ENCODE measurements at places on chromosomes 3 and 15. TPM values are rescaled to one million over a fixed set of nuclear protein-coding genes. Genes with fewer than 3 reads are reported as not detected.
A peak's percentile ranks its signal among the peaks of the same experiment; 100 is the strongest.

- H3K4me1 ChIP-seq: no peaks in the 10 kb centered on the region
- no peak for DNase-seq
Measured at GRCh38 chr15:98959640-98960007, 48.0 kb downstream of the PGPEP1L start.

DNA sequence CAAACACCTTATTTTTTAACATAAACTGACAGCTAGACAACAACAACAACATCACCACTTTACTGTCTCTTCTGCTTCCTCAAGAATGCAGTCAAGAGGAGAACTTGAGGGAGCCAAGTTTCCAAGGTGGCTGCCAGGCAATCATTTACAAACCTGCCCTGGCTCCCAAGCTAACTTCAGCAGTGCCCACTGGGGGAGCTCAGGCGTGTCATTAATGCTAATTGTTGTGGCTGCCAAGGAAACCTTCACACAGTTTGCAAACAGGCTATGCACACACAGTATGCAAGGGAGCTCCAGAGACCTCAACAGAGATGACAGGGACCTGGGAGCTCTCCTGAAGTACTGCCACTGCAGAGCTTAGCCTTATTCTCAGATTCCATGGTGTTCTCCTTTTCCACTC lies 2.1 kb downstream of the DZIP1L start:
- H3K27me3 ChIP-seq: no peaks in the 10 kb centered on the region
- DNase-seq: no peak
- H3K4me1 ChIP-seq: peaks cover 7% of the 10 kb centered on the region
- no peak overlapping the region for H3K27ac ChIP-seq
- no peaks in the 10 kb centered on the region for H3K36me3 ChIP-seq

DNA sequence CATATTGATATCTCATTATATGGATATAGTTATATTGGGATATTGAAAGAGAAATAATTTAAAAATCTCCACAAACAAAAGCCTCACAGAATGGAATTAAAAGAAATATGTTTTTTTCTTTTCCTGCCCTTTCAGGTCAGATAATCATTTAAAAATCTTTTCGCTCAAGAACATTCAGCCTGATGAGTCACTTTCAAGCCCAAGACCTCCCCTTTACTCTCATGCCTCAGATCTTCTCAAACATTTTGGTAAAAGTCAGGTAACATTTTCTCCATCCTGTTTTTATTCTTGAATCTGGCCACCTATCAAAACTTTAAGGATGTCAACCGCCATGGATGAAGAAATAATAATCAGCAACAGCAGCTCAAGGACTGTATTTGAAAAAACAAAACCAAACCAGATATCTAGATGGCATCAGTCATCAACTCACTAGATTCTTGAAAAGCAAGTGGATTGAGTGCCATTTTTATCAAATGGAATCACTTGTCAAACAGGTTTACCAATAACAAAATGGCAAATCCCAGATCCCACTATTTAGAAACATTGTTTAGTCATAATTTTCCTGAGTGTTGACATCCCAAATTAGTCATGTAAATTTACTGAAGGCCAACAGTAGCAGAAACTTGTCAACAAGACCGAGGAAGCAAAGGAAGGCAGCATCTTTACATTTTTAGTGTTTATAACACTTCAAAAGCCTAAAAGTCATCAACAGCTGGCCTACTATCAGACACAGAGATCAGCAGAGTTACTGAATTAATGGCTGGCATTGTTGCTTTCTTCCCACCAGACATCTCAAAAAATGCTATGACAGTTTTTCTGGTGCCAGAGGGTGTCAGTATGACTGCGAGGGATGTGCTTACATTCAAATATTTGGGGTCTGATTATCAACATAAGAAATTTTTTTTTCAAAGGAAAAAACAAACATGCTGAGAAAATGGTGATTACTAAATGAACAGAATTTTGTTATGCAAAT lies 444.7 kb downstream of the MAGI1 start:
- H3K36me3 ChIP-seq: no peaks in the 10 kb centered on the region
- no peak overlapping the region for H3K4me3 ChIP-seq
- H3K27ac ChIP-seq: no peak overlapping the region

- H3K27ac ChIP-seq: no peak overlapping the region
- no peaks in the 10 kb centered on the region for H3K4me1 ChIP-seq
- no peak overlapping the region for H3K4me3 ChIP-seq
- no peak for DNase-seq
Measured at GRCh38 chr3:25044762-25045710, 383.0 kb upstream of the RARB start.

GRCh38 chr3:12885583-12885930 lies 44.2 kb upstream of the RPL32 start:
- H3K27ac ChIP-seq: no peak overlapping the region
- H3K4me3 ChIP-seq: no peak overlapping the region
- no peak for DNase-seq
- H3K36me3 ChIP-seq: no peaks in the 10 kb centered on the region

- peak; percentile 30 for DNase-seq
- peaks cover 55% of the 10 kb centered on the region for H3K4me1 ChIP-seq
- H3K27ac ChIP-seq: peak overlapping the region; percentile 82
- no peak overlapping the region for H3K4me3 ChIP-seq
- no peaks in the 10 kb centered on the region for H3K36me3 ChIP-seq
- no peaks in the 10 kb centered on the region for H3K27me3 ChIP-seq
Measured at GRCh38 chr3:167813169-167814123, 77.9 kb downstream of the SERPINI1 start.

DNA sequence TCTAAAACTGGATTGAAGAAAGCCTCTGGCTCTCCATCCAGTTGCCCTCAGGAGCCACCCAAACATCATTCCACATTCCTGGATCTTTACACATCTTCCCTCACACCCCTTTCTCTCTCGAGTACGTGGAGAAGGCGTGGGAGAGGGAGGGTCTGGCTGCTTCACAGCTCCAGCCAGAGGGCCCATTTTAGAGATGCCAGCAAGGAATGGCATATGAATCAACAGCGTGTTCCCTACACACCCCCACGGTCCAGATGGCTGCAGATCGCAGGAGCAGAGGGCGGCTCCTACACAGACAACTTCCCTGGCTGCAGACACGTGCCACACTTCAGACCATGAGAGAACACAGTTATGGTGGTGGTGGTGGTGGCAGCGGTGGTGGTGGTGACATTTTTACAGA lies 280.1 kb downstream of the ERC2 start:
- H3K4me1 ChIP-seq: no peaks in the 10 kb centered on the region
- H3K27ac ChIP-seq: no peak overlapping the region
- no peaks in the 10 kb centered on the region for H3K36me3 ChIP-seq
- H3K4me3 ChIP-seq: no peak overlapping the region

DNA sequence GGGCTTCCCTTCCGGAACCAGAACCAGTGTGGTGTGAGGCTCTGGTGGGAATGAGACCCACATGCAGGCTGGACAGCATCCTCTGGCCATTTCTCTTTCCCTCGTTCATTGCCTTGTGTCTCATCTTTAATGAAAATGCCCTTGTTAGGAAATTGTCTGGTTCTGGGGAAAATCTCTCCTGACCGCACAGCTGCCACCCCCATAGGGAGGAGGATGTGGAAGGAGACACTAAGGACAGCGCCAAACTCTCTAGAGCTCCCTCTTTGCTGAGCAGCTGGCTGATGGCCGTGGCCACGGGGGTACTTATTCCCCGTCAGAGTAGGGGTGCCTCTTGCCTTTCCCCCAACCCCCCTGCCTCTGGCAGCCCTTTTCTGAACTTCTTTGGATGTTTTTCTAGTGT lies 297.6 kb upstream of the C2CD4B start:
- no peaks in the 10 kb centered on the region for H3K36me3 ChIP-seq
- H3K27me3 ChIP-seq: no peaks in the 10 kb centered on the region
- no peaks in the 10 kb centered on the region for H3K4me1 ChIP-seq

GRCh38 chr3:11720304-11720898 lies 76.7 kb upstream of the VGLL4 start:
- no peaks in the 10 kb centered on the region for H3K27me3 ChIP-seq
- peak overlapping the region; percentile 8 for H3K27ac ChIP-seq
- no peaks in the 10 kb centered on the region for H3K36me3 ChIP-seq
- H3K4me1 ChIP-seq: peaks cover 26% of the 10 kb centered on the region
- DNase-seq: peak; percentile 81
- peak overlapping the region; percentile 75 for H3K4me3 ChIP-seq

DNA sequence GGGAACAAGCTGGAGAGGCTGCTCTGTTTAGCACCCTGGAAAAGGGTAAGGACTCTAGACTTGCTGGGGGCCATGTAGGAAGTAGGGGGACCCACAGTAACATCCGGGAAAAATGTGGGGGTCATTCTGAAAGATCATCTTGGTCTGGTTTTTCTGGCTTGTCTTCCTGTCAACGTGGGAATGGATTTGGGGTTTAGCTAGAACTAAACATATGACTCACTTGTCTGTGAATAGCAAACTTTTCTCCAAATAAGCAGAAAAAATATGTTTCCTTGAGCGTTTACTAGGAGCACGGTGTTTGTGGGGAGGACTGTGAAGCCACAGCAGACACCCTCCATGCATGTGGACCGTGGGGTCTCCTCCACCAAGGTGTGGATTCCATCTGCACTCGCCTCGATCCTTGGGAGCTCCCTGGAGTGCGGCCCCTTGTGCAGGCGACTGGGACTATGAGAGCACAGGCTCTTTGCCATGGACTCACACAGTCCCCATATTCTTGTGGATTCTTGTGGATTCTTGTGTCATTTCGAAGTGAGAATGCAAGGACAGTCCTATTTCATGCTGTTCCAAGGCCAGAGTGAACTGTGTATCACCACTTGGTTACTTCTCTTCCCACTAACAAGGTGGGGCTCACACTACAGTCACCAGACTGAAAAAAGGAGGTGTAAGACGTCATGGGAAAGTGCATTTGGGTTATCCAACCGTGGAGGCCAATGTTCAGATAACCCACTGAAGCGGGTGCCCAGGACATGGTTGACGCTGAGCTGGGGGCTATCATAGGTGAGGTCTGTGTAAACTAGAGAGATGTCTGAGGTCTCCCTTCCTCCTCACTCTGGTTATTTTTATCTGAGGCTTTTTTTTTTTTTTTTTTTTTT lies 25.5 kb downstream of the PGPEP1L start:
- DNase-seq: no peak
- no peaks in the 10 kb centered on the region for H3K27me3 ChIP-seq
- H3K27ac ChIP-seq: peak overlapping the region; percentile 13
- H3K4me3 ChIP-seq: no peak overlapping the region

DNA sequence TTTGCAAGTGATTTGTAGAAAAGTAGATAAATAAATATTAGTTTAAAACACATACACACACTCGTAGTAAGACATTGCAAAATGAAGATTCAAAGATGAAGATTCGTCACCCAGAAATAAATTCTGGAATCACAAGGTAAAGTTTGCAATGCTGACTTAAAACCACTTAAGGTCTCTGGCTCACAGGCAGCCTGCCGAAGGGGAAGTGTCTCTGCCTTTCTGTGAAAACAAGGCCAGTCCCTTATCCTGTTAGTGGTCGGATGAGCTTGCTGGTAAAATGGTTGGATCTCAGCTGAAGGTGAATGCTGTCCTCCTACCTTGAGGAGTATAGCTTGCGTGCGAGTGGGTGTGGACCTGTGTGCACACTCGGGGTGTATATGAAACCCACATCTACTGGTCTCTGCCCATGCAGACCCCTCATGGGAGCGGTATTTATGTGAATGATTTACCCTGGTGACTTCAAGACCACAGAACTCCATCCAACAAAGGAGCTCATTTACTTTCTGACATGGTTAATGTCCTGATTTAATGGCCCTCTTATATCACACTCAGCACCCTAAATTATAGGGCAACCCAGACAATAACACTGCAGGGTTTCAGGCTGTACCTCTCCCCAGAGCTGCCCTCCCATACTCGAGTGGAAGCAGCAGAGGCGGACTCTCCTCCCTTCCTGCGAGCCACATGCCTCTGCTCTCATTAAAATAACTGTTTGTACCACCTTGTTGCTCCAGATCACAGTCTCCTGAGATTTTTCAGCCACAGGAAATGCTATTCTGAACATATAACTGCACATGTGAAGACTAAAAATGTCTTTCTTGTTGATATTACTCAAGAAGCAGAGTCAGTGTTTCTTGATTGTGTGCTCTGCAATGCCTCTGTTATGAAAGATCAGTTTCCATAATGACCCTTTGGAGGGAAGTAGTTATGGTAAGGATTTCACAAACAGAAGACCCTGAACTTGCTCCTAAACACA lies 45.9 kb upstream of the ALDH1A3 start:
- H3K36me3 ChIP-seq: no peaks in the 10 kb centered on the region
- H3K27ac ChIP-seq: no peak overlapping the region
- no peaks in the 10 kb centered on the region for H3K27me3 ChIP-seq
- no peaks in the 10 kb centered on the region for H3K4me1 ChIP-seq

DNA sequence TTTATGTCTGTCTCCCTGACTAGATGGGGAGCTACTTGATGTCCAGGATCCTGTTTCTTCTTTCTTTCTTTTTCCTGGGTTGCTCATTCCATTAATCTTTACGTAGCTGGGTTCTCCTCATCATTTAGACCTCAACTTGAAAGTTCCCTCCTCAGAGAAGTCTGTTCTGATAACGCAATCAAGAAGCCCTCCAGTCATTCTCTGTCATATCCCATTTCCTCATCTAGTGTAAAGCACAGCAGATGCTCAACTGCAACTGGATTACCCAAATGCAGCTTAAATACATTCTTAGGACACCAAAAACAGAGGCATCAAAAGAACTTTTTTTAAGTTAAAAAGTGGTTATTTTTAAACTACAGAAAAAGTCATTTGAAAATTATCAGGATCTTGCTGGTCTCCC lies 51.7 kb upstream of the ST3GAL6 start:
- H3K36me3 ChIP-seq: no peaks in the 10 kb centered on the region
- H3K4me1 ChIP-seq: no peaks in the 10 kb centered on the region
- no peak overlapping the region for H3K27ac ChIP-seq
- DNase-seq: no peak
- H3K4me3 ChIP-seq: no peak overlapping the region

GRCh38 chr15:42727750-42728381 lies 9.1 kb downstream of the CDAN1 start:
- H3K4me3 ChIP-seq: no peak overlapping the region
- H3K4me1 ChIP-seq: no peaks in the 10 kb centered on the region
- DNase-seq: no peak
- H3K27me3 ChIP-seq: no peaks in the 10 kb centered on the region
- H3K27ac ChIP-seq: no peak overlapping the region

DNA sequence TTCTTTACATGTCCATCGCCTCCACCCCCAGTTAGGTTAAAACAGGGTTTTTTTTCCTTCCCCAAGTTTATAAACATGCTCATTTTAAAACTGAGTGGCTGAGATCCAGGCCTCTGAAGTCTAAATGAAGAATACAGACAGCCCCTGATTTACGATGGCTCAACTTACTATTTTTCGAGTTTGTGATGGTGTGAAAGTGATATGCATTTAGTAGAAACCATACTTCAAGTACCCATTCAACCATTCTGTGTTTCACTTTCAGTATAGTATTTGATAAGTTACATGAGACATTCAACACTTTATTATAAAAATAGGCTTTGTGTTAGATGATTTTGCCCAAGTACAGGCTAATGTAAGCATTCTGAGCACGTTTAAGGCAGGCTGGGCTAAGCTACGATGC lies 30.5 kb upstream of the GNB5 start:
- no peak overlapping the region for H3K27ac ChIP-seq
- no peaks in the 10 kb centered on the region for H3K27me3 ChIP-seq
- H3K4me3 ChIP-seq: no peak overlapping the region
- H3K36me3 ChIP-seq: peaks cover 47% of the 10 kb centered on the region

GRCh38 chr3:141385406-141386125 lies 17.3 kb downstream of the ZBTB38 start:
- DNase-seq: no peak
- no peaks in the 10 kb centered on the region for H3K27me3 ChIP-seq
- no peak overlapping the region for H3K4me3 ChIP-seq
- no peak overlapping the region for H3K27ac ChIP-seq
- no peaks in the 10 kb centered on the region for H3K4me1 ChIP-seq

The C3orf70 gene
- total RNA-seq: not detected

The CHRNB4 gene
- not detected for total RNA-seq

The ADAMTS17 gene
- 6.9 TPM for total RNA-seq

The FETUB gene
- total RNA-seq: not detected

The LRTM1 gene
- not detected for total RNA-seq

The NR2C2 gene
- total RNA-seq: 22.7 TPM

The GPD1L gene
- 33.7 TPM for total RNA-seq
